ENCODE measurements at places on chromosomes 11 and 22.

DNA sequence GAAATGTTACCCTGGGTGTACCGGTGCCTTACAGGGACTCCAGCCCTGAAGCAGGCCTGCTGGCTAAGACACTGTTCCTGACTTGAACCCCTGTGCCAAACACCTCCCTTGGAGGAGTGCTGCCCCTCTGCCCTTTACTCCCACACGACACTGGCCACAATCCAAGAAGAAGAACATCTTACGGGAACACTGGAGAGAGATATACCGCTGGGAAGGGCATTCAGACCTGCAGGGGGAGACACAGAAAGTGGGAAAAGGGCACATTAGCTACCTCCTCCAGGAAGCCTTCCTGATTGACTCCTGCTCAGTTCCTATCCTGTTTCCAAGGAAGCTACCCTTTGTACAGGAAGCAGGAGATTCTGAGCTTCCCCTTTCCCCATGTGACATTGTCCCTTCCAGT is 18.7 kb downstream of the TMPRSS13 start:
- no peak for DNase-seq

GRCh38 chr11:129331217-129331616 is 44.4 kb upstream of the BARX2 start:
- no peak for DNase-seq

GRCh38 chr11:47616726-47617416 is 22.7 kb upstream of the C1QTNF4 start:
- DNase-seq = peak; percentile 37

GRCh38 chr11:4433856-4434255 is 15.2 kb upstream of the OR52K2 start:
- DNase-seq = no peak

GRCh38 chr11:107493117-107493516 is 35.5 kb upstream of the CWF19L2 start:
- DNase-seq = peak; percentile 6

- no peak for DNase-seq
These were observed 16.4 kb upstream of the SCGB1A1 start for GRCh38 chr11:62402226-62402959.

DNA sequence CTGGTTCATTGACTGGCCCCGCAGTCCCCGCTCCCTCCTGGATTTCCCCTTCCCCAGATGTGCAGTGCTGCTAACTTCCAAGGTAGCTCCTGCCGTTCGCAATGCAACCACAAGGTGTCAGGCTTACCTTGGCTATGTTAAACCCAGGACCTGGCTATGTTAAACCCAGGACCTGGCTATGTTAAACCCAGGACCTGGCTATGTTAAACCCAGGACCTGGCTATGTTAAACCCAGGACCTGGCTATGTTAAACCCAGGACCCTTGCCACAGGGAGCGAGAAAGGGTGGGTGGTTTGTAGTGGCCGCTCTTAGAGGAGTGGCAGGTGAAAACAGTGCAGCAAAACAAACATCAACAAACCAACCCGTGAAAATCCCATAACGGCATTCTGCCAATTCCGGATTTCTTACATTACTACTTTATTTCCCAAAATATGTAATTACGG is 2.9 kb upstream of the ADAMTS8 start:
- DNase-seq = peak; percentile 55

- DNase-seq = peak; percentile 43
These were observed 253.0 kb upstream of the CCDC179 start for GRCh38 chr11:23112987-23113886.

GRCh38 chr22:34490886-34491285 is 570.6 kb upstream of the LARGE1 start:
- DNase-seq = no peak

GRCh38 chr11:122170815-122171475 is 54.9 kb upstream of the BLID start:
- peak; percentile 56 for DNase-seq

GRCh38 chr22:30241576-30242371 is 4.8 kb downstream of the LIF start:
- DNase-seq = no peak

DNA sequence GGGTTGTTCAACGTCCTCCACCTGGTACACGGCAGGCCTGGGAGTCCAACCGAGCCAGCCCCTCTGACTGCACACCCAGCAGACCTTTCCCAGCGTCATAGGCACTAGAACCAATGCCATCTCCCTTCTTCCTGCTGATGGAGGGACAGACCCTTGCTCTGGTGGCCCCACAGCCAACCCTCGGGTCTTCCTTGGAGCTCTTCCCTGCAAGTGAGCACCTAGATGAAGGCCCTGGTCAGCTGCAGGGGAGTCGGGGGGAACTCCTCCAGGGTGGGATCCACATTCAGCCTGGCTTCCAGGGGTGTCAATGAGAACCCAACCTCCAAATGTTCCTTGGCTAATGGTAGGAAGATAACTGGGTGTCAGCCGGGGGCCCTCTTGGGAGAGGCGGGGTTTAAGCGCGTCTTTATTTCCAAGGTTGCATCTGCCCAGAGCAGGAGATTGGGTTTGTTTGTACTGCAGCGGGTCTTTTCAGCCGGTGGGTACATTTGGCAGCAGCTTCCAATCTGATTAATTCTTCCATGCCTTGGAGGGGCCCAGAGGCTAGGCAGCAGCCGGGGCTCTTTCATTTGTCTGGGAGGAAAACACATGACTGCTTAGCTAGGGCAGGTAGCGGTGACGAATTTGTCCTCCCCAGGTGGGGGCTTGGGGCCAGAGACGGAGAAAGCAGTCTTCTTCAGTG is 56.0 kb upstream of the SHISAL1 start:
- no peak for DNase-seq

GRCh38 chr22:45210577-45210976 is 30.1 kb downstream of the KIAA0930 start:
- DNase-seq = no peak

DNA sequence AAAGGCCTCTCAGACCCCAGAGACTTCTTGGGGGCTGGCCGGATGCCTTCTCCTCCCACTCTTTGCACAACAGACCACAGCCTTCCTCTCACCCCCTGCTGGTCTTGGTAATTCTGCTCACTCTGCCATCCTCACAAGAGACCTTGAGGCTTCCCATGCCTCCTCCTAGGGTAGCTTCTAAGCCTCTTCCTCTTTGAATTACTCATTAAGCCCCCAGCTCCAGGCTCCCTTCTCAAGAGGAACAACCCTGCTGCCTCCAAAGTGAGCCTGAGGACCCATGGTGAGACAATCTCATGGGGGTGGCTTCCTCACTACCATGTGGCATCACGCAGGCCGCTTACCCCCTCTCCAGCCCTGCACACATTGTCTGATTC is 184.6 kb upstream of the SYT13 start:
- no peak for DNase-seq

DNA sequence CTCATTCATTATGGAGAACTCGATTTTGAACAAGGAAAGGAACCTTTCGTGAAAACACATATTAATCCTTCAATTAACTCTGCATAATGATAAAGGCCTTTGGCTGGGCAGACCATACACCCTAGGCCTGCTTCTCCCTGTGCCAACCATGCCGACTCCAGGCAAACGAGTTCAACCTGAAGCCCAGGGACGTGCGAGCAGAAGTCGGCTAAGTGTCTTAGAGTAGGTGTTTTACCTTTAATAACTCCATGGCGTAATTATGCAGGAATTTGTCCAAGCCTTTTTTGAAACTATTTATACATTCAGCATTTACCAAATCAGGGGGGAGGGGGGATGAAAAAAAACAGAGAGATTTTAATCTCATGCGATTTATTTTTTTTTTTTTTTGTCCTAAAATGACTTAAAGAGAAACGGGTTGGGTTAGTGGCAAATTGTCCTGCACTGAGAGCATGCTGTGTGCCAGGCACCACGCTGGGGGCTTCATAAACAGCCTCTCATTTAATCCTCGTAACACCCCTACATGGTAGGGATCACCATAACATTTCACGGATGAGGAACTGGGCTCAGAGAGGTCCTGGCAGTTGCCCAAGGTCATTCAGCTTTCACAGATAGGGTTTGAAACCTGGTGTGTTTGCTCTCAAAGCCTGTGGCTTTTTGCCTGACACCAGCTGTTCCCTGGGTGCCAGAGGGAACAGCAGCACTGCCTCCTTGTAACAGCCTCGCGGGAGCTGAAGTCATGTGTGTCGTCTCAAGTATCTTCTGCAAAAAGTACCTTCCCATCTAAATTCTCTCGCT is 423.9 kb downstream of the MN1 start:
- no peak for DNase-seq

DNA sequence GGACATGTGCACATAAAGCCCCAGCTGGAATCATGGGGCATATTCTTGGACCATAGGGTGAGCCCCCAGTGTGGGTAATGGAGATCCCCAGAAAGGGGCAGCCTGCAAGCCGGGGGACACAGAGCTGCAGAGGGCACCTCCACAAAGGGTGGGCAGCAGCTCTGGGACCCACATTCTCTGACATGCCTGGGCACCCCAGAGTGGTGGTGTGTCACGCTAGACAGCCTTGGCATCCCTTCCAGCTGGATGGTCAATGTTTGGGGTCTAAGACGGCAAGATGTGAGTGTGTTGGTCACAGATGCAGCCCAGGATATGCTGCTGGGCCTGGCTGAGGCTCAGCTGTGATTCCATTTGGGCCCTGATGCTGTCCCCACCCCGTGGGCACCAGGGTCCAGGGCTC is 9.7 kb downstream of the ADORA2A start:
- no peak for DNase-seq

GRCh38 chr11:18461909-18462308 is 6.3 kb downstream of the LDHAL6A start:
- DNase-seq = no peak

All from A549 (cell line).